ENCODE measurements at places on chromosomes 5 and 9.

DNA sequence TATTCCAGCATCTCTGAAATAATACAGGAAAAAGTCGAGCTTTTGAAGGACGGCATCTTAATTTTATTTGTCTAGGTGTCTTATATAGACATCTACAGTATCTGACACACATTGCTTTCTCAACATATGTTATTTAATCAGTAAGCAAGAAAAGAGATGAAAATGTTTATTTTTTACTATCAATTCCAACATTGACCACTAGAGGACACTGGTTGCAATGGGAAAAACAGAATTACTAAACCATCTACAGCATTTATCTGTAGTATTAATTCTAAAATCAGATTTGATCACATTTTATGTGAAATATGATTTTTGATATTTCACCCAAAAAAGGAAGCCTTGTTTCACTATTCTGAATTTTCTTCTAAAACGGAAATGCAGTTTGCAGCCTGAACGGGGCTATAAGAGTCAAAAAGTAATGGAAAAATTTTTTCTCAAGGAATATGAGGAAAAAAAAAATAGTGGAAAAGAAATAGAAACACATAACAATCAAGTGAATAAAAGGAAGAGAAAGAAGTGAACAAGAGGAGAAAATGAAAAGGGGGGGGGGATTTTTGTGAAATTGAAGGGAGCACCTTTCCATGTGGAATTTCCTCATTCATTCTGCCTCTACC is 98.6 kb downstream of the OSTF1 start:
- DNase-seq = peak; percentile 19

- DNase-seq = no peak
These were observed 85.9 kb downstream of the NTRK2 start for GRCh38 chr9:84755380-84755779.

DNA sequence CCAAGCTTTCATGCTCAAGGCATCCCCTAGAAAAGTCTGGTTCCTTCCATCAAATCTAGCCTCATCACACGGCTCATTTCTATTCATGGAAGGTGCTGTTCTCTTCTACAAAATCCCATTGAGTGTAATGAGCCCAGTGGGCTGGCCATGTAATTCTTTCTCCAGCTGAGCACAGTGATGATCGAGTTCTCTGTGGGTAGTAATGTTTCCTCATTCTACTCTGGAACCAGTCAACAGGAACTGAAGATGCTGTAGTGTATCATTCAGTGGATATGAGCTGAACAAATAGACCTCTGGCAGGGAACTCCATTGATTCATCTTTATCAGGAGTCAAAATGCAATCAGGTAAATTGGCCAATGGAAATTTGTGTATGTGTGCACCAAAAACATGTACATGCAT is 149.2 kb downstream of the LRRC70 start:
- DNase-seq = no peak

DNA sequence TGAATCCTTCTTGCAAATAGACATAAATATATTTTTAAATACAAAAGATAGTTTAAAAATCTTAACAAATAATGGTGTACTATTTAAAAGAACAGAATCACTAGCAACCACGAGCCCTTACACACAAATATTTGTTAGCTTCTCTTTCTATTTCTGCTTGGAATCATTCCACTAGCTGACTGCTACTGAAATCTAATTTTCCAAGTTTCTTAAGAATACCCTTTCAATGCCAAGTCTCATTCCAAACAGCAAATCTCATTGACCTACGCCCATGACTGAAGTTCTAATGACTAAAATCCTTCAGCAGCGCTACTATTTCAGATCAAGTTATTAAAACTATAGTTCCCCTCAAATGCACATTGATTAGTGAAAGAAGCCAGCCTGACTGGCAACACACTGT is 13.2 kb upstream of the PPP1R2B start:
- no peak for DNase-seq
